HuH-7 (cell line): ENCODE measurements at places on chromosomes 12 and 14.

GRCh38 chr12:100123316-100124095 is 19.2 kb downstream of the BLTP3B start:
- no peak for DNase-seq

DNA sequence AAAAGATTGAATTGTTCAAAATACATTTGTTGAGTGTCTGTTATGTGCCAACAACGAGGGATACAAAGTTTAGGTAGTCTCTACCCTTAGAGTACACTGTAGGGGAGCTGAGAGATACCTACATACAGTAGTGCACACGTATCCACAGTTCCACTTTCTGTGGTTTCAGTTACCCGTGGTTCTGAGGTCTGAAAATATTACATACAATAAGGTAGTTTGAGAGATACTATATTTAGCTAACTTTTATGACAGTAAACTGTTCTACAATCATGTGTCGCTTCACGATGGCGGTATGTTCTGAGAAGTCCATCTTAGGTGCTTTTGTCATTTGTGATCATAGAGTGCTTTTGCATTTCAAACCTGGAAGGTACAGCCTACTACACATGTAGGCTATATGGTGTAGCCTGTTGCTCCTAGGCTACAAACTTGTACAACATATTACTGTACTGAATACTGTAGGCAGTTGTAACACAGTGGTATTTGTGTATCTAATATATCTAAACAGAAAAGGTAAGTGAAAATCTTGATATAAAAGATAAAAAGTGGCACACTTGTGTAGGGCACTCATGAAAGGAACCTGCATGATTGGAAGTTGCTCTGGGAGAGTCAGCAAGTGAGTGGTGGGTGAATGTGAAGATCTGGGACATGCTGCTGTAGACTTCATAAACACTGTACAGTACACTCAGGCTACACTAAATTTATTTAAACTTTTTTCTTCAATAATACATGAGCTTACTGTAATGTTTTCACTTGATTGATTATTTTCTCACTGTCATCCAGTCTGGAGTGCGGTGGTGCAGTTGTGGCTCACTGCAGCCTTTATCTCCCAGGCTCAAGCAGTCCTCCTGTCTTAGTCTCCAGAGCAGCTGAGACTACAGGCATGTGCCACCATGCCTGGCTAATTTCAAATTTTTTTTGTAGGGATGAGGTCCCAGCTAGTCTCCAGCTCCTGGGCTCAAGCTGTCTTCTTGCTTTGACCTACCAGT is 4.0 kb downstream of the CPSF6 start:
- DNase-seq: no peak

- DNase-seq: no peak
These were observed 29.3 kb upstream of the CPNE8 start for GRCh38 chr12:38934686-38935085.

- DNase-seq: no peak
These were observed 23.0 kb downstream of the PDE6H start for GRCh38 chr12:14995583-14996425.

- no peak for DNase-seq
These were observed 31.6 kb upstream of the FRS2 start for GRCh38 chr12:69438539-69438938.

- no peak for DNase-seq
These were observed 413.6 kb downstream of the TMEM121 start for GRCh38 chr14:105939810-105940508.

GRCh38 chr14:53108292-53109104 is 44.6 kb downstream of the DDHD1 start:
- no peak for DNase-seq

GRCh38 chr12:11310336-11310735 is at the start of gene PRB4:
Gene PRB4 (minus strand): TSS chr12:11310436. CDS start chr12:11310398, 38 bp downstream.
- no peak for DNase-seq
